Activated CD4-positive, alpha-beta memory T cell treated with anti-CD3 and anti-CD28 coated beads for 36 hours (primary cell): ENCODE measurements at places on chromosomes 4 and X. TPM values are rescaled to one million over a fixed set of nuclear protein-coding genes. Genes with fewer than 3 reads are reported as not detected.

NWD2 gene
- not detected for total RNA-seq

PRSS12 gene
- total RNA-seq, result not detected

VEGFC gene
- not detected for total RNA-seq

PCDH19 gene
- not detected for total RNA-seq

WAS gene
- 99.6 TPM for total RNA-seq

LUZP4 gene
- total RNA-seq, result not detected

GIMD1 gene
- not detected for total RNA-seq

NRK gene
- total RNA-seq, result not detected

CXXC4 gene
- not detected for total RNA-seq

MAGEA2 gene
- not detected for total RNA-seq

AADAT gene
- total RNA-seq, result not detected

POF1B gene
- total RNA-seq, result 0.21 TPM

ABCE1 gene
- total RNA-seq, result 138 TPM

ZBTB49 gene
- 4.6 TPM for total RNA-seq

OSTC gene
- 74.3 TPM for total RNA-seq

FGFR3 gene
- total RNA-seq, result 0.21 TPM

KIT gene
- not detected for total RNA-seq

BANK1 gene
- not detected for total RNA-seq

PSAPL1 gene
- not detected for total RNA-seq

MAGEC3 gene
- total RNA-seq, result not detected

SEL1L3 gene
- 67.1 TPM for total RNA-seq

FAM184B gene
- total RNA-seq, result not detected

CDS1 gene
- total RNA-seq, result 0.24 TPM

EGFL6 gene
- 0.58 TPM for total RNA-seq

FAM149A gene
- total RNA-seq, result 0.46 TPM

BOD1L1 gene
- 31.2 TPM for total RNA-seq

ARHGEF6 gene
- total RNA-seq, result 54.1 TPM

FRMPD3 gene
- total RNA-seq, result not detected

SATL1 gene
- not detected for total RNA-seq

AGTR2 gene
- total RNA-seq, result not detected

GC gene
- total RNA-seq, result not detected

MTHFD2L gene
- total RNA-seq, result 5.4 TPM

CXCL9 gene
- 0.14 TPM for total RNA-seq

DCLK2 gene
- not detected for total RNA-seq
